Activated CD4-positive, alpha-beta T cell treated with anti-CD3 and anti-CD28 coated beads for 1 hour (primary cell): ENCODE measurements at places on chromosomes 12 and 14.

DNA sequence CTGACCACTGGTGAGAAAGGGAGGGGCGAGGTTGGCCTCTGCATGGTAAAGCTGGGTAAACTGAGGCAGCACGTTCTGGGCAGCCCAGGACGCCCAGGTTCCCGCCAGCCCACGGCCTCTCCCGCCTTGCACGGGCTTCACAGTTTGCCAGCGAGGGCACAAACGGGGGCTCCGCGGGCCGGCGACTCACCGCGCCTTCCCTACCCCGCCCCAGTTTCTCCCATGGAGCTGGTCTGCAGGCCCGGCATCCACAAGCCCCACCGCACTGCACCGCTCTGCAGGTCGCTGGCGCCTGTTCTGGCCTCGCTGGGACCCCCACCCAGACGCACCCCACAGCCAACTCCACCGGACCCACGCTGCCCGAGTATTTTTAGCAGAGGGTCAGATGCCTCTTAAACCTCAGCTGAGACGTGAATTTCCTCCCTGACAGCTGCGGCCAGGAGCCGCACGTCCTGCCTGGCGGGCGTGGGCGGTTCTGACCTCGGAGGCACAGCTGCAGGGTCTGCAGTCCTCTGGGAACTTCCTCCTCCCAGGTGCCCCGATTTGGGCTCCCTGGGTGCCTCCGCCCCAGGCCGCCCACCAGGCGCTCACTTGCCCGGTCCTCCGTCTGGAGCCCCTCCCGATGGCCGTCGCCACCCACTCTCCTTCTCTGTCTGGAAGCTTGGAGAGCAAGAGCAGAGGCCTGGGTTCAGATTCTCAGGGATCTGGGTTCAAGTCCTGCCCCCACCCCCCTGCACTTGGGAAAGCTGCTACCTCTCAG lies 29.5 kb upstream of the INF2 start:
- no peak for DNase-seq

DNA sequence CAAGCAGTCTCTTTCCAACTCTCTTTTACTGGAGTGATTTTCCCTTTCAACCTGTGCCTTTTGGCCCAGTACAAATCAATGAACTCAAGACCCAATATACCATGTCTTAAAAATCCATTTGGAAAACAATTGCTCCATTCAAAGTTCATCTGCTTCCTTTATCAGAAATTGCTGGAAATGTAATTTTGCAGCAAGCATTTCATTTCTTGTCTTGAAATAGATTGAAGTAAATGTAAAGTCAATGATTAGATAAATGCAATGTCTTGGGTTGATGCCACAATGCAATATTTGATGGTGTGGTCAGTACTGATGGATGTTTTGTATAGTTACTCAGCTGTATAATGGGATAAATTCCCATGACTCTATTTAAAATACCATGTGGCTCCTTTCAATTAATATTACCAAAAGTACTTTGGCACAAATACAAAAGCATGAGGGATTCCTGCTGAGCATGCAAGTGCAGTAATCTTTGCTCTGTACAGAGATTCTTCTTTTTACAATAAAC lies 707.7 kb upstream of the NOVA1 start:
- no peak for DNase-seq

GRCh38 chr12:12216349-12217017 lies 50.4 kb downstream of the LRP6 start:
- no peak for DNase-seq

DNA sequence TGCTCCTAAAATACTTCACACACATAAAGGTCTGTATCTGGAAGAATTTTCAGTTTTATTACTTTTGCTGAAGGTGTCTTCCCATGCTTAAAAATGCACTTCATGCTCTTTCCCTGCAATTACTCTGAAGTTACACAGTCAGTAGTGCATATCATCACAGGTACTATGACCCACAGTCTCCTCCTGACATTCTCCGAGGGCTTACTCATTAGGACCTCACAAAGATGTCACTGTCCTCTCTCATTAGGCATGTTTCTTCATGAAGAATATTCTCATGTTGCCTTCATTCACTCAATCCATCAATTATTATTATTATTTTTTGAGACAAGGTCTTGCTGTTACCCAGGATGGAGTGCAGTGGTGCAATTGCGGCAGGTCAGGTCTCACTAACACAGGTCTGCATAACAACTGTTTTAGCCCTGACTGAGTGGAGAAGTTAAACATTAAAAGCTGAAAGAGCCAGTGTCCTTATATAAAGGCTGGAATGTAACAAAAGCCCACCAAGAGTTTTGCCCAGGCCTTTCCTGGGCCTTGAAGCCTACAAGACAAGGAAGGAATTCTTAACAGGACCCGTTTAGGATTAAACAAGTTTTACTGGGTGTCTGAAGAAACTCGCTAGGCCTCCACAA lies 119.5 kb upstream of the WSCD2 start:
- DNase-seq, result no peak

- DNase-seq, result no peak
These were observed 1.2 kb downstream of the KRT3 start for GRCh38 chr12:52794479-52795331.

DNA sequence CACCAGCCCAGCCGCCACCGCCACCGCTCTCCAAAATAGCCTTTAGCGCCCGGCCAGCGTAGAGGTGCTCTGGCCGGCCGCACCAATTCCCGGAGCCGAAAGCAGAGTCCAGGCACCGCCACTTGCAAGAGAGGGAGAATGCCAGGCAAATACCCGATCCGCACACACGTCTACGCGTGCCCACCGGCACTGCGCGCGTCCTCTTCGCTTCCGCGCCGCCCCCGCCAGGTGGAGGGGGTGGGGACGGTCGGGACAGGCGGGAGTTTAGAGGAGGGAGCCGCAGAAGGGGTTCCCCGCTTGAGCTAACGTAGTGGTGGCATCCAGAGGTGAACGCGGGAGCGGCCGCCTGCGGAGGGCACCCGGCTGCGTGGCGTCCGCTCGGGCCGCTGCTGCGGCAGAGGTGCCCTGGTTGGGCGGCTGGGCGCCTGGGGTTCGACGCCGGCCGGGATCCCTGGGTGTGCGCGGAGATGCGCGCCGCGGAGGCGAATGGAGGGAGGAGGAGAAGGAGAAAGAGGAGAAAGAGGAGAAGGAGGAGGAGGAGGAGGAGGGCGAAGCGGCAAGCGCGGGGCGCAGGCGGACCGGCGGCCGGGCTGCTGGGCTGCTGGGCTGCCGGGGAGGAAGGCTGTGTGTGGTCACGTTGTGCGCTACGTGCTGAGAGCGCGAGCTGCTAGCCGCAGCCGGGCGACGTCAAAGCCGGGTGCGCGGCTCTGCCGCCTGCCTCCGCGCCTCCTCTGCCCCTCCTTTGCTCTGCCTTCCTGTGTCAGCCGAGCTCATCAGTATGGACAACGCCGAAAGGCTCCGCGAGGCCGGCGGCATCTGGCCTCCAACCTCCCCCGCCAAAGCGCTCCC lies at the start of gene MDGA2:
Gene MDGA2 (minus strand): TSS at position 140 of the 849 bp plus-strand sequence.
- DNase-seq, result no peak

DNA sequence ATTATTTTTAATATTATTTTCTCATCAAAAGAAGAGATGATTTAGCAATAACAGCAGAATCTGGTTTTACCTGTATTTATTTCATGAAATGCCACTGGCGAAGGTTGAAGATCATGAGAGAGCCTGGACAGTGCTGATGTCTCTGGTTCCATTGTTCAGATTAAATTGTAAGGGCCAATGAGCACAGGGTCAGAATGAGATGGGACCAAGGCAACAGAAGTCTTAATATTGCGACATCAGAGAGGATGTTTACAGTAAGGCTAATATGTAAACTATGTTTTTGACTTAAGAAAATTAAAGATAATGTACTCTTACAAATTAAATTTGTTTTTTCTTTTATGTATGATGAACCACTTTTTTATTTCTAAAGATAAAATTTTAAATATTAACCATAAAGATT lies 35.2 kb upstream of the KLRD1 start:
- DNase-seq, result no peak

DNA sequence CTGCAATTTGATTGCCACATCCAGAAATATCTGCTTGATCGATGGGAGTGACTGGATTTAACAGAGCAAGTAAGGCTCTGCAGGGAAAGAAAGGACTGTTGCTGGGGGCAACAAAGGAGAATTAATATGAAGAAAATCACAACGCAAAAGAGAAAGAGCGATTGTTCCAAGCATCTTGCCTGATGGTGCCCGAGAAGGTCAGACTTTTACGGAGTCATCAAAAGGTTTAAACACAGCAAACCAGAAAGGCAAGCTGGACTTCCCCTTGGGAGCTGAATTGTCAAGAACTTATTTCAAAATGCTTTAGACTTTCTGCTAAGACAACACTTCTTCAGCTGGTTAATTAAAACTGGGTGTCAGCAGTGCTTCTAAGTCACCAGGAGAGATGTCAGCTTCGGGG lies 791.5 kb downstream of the MED13L start:
- no peak for DNase-seq

DNA sequence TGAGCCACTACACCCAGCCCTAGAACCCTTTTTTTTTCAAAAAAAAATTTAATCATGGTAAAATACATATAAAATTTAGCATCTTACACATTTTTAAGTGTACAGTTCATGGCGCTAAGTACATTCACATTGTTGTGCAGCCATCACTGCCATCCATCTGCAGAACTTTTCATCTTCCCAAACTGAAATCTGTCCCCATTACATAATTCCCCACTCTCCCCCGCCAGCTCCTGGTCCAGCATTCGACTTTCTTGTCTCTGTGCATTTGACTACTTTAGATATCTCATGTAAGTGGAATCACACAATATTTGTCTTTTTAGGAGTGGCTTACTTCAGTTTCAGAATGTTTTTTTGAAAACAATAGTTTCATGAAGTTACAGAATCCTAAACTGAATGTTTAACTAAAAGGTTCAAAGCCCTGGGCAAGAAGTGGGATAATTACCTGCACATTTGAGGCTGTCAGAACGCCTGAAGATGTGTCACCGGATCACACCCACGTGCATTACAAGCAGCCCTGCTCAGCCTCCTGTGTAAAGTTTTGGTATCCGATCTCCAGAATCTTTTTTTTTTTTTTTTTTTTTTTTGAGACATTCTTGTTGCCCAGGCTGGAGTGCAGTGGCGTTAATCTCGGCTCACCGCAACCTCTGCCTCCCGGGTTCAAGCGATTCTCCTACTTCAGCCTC lies 12.7 kb downstream of the EML1 start:
- DNase-seq, result no peak

DNA sequence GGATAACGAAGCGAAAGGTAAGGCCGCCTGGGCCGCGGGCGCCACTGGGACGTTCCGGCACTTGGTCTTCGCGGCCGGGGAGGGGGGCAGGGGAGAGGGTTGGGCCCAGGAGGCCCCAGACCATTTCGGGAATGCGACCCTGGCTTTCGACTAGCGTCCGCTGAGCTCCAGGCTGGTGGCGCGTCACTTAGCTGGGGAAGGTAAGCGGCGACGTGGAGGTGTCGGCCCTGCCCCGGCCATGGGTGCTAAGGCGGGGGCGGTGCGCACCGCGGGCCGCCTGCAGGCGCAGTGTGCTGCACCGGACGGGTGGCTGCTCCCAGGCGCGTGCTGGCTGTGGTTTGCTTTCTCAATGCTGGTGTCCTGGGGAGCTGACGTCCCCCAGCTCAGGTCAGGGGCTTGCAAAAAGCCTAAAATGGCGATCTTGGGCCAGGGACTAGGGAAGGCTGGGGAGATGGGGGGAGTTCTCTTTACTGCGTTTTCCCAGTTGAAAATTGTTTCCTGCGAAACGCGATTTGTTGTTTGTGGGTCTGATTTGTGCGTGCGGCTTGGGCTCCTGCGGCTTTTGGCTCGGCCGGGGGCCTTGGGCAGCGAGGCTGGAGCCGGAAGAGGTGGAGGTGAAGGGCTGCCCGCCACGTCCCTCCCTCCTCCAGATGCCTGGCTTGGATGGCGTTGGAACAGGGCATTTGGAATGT lies 1.2 kb downstream of the HOXC10 start:
- no peak for DNase-seq

- no peak for DNase-seq
These were observed 30.1 kb downstream of the RPGRIP1 start for GRCh38 chr14:21309956-21310355.

DNA sequence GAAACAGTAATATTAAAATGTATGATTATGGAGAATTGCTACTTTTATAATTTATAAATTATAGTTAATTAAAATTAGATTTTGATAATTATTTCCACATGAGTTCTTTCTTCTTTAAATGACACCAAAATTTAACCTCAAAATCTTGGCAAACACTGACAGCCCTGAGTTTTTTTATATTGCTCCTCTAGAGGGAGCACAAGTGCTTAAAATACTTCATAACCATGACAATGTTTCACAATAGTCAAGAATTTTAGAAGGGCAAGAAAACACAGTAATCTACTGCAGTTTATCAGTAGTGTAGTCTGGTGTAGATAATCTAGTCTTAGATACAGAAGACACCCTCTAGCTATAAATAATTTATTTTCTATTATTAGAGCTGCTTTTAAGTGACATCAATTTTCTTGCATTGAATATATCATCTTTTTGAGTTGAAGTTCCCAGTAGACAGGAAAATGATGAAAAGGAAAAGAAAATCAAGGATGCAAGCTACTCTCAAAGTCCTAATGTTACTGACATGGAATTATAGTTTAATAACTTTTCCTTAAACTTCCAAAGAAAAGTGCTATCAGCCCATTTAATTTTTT lies 14.3 kb upstream of the PTGER2 start:
- no peak for DNase-seq
